ENCODE measurements at places on chromosomes 4 and X.

- no peak for DNase-seq
Measured at GRCh38 chr4:37812713-37813112, 13.8 kb upstream of the PGM2 start.

GRCh38 chr4:26896636-26897035 is 36.0 kb downstream of the STIM2 start:
- DNase-seq, result no peak

GRCh38 chr4:30535255-30535654 is 184.9 kb upstream of the PCDH7 start:
- DNase-seq, result no peak

DNA sequence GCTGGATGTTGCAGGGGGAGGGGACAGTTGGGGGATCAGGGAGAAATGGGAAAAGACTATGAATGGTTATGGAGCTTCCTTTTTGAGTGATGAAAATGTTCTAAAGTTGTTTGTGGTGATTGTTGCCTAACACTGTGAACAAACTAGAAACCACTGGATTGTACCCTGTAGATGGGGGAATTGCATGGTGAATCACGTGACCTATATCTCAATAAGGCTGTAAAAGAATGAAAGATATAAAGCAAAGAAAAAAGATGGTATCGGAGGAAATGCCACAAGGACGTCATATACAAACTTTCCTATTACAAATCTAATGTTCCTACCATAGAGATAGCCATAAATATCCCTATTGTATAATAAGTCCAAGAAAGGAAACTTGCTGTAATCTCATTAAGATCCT is 20.6 kb upstream of the CT55 start:
- DNase-seq, result no peak

DNA sequence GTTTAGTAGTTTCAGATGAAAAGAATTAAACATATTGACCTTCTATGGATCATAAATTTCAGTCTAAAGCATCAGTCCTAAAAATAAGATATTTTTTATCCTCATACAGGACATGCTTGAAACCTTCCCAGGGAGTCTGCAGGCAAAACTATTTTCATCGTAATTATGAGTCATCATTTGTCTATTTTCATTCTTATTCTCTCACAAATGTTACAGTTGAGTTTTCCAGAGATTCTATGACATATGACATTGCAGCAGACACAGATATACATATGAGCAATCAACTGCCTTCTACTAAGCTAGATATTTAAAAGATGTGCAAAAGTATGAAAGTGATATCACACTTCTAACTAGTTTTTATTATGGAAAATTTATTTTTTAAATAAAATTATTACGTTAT is 398.0 kb downstream of the MAGEB5 start:
- DNase-seq, result no peak

- DNase-seq, result no peak
Measured at GRCh38 chr4:38210396-38211114, 250.4 kb downstream of the PTTG2 start.
